Stimulated activated CD8-positive, alpha-beta memory T cell treated with anti-CD3 and anti-CD28 coated beads, Interleukin-12 subunit alpha, Interleukin-12 subunit beta, amount 100 ng/mL, for 1 hour (primary cell): ENCODE measurements at places on chromosomes 2 and 18.

GRCh38 chr2:10028407-10028987, 14.9 kb upstream of the KLF11 start:
- DNase-seq: no peak

- no peak for DNase-seq
Observed at GRCh38 chr2:196384729-196385128, 213.4 kb upstream of the STK17B start.

DNA sequence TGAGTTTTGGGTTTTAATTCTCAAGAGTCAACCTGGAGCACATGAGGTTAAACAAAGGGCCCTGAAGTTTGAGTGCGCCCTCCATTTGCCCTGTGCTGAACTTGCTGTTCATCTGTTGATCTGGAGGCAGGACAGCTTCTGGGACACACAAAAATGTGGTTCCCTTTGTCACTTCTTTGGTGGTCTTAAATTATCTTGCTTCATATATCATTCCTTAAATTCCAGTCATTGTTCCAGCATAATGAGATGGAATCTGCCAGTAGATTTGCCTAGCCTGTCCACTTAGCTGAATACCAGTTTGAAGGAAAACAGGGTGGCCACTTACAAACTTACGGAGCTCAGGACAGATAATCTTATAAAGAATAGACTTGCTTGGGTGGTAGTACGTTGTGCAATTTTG, 916 bp downstream of the CETN1 start:
- no peak for DNase-seq

GRCh38 chr18:34399892-34400291, 175.2 kb upstream of the NOL4 start:
- no peak for DNase-seq

- DNase-seq: no peak
Observed at GRCh38 chr2:42176992-42177738, 8.0 kb downstream of the EML4 start.
